ENCODE measurements at places on chromosomes 6 and 20.
A peak's percentile ranks its signal among the peaks of the same experiment; 100 is the strongest.

- peak; percentile 23 for DNase-seq
Observed at GRCh38 chr6:37680668-37681067, 17.0 kb downstream of the MDGA1 start.

GRCh38 chr6:169341065-169341464 is 87.4 kb upstream of the THBS2 start:
- no peak for DNase-seq

DNA sequence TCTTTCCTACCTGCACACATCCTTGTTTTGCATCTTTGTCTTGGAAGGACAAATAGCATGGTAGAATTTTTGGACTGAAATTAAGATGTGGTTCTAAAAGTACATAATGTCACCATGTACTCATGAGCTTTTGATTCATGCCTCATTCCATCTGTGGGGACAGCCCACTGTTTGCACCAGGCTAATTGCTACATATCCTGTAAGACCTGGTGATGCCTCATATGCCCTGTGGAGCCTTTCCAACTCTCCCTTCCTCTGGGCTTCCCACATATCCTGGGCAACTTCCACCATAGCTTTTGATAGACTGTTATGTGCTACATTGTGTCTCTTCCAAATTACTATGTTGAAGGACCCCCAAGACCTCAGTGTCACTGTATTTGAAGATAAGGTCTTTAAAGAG is 213.6 kb upstream of the PREP start:
- DNase-seq, result no peak

DNA sequence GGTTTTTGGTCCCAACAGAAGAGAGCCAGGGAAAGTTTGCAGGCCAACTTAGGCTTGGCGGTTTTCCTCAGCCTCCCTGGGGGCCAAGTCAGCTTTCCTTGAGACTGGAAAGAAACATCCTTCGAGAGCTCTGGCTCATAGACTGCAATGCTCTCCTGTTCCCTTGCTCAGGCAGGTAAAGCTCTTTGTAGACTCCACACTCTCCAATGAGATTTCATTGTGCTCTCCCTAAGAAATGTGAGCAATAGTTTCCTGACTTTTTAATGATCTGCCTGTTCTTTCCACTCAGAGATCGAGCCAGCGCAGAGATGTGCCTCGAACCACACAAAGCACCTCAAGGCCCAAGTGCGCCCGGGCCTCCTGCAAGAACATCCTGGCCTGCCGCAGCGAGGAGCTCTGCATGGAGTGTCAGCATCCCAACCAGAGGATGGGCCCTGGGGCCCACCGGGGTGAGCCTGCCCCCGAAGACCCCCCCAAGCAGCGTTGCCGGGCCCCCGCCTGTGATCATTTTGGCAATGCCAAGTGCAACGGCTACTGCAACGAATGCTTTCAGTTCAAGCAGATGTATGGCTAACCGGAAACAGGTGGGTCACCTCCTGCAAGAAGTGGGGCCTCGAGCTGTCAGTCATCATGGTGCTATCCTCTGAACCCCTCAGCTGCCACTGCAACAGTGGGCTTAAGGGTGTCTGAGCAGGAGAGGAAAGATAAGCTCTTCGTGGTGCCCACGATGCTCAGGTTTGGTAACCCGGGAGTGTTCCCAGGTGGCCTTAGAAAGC is 13.9 kb downstream of the TNFAIP3 start:
- DNase-seq, result no peak

DNA sequence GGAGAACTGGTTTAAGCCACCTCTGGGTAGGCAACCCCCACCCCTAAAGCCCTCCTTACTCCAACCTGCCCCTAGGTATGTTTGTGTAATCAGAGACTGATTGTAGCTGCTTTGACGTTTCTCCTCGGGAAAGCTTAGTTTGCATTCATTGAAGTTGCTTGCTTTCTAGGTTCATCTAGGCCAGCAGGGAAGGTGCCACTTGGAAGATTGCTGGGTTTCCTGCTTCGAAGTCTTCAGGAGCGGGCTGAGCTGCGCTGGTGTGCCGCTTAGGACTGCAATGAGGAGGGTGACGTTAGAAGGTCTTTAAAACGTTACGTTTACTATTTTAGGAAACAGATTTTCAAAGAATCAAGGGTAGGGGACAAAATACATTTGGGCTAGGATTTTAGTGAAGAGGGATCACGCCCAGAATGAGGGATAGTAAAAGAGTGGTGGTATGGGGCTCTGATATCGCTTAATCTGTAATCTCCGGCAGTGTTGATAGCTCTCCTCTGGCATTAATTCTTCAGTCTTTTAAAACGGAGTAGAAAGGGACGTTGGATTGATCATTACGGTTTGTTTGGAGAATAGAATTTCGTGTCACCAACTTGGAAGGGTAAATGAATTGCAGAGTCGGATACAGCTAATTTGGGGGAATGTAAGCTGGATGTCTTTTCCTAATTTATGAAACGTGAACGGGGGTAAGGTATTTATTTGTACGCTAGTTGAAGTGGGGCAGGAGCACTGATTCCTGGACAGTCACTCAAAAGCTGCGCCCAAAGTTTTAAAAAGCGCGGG is 92.6 kb upstream of the PRDM1 start:
- no peak for DNase-seq

DNA sequence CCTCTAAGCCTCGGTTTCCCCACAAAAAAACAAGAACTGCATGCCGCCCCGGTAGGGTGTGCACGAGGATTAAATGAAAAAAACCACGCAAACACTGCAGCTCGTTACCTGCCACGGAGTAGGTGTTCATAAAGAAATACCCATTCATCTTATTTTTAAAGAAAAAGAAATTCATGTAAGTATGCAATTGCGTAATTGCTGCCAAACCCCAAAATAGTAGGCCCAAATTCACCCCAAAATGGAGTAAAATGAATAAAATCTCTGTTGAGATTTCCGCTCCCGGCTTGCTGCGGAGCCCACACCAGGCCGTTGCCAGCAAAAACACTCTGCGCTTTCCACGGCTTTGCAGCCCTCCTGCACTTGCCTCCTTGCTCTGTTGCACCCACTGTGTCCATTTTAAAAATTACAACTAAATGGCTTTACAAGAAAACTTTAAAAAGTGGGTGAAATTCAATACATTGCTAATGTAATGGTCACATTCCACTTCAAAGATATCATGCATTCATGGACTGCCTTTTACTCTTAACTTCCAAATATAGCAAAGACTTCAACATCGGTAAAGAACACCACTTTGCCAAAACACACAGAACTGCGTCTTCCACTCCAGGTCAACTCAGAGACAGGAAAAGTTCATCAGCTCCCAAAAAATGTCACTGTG is 125.0 kb downstream of the ZMYND8 start:
- DNase-seq, result no peak

DNA sequence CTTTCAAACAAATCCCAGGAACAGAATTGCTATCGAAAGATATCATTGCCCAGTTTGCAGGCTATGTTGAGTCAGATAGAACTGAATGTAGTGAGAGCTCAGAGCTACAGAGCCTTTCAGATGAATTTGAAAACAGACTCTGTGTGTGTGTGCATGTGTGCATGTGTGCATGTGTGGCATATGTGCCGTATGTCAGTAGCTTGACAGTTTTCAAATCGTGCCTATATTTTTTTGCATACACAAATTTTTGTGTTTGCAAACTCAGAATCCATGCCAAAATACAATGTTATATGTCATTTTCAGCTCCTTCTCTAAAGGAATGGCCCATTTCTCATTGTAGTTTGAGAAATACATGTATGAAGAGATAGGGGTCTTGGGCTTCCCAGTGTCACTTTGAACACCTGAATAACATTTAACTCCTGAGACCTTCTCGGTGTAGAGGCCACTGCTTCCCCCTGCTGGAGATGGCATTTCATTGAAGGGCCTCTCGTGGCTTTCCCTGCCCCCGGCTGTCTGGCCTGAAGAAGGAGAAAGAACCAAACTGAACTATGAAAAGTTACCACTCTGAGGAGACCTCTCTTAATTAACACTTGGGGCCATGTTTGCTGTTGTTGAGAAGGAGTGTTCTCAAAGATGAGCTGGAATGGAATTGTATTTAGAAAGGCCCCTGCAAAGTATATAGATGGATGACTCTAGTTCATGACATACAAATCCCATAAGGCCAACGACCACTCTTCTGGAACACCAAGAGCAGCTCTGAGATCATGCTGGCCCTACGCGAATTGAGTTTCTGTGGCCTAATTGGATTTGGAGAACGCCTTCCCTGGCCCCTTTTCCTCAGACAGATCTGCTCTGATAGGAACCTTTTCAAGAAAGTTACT is 58.7 kb downstream of the VAPB start:
- DNase-seq, result peak; percentile 70

- DNase-seq, result no peak
Observed at GRCh38 chr20:34011275-34011674, 17.6 kb downstream of the RALY start.

GRCh38 chr20:57483287-57484050 is 41.5 kb downstream of the CTCFL start:
- DNase-seq, result no peak

GRCh38 chr6:72212686-72213085 is 326.3 kb downstream of the RIMS1 start:
- DNase-seq, result no peak

- no peak for DNase-seq
Observed at GRCh38 chr20:50330504-50331313, 140.1 kb downstream of the CEBPB start.

DNA sequence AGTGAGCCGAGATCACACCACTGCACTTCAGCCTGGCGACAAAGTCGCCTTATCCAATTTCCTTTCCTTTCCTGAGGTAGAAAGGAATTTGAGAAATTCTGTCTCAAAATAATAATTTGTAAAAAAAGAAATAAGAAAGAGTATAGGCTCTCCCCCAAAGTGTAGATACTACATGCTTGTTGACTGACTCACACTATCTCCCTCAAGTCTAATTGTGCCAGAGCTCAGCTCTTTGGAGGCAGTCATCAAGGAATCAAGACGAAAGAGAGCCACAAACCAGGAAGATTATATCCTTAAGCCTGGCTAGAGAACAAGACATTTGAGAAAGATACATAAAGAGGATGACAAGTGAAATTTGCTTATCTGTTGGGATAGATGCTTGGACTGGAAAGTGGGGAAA is 3.7 kb upstream of the FKBPL start:
- peak; percentile 53 for DNase-seq

DNA sequence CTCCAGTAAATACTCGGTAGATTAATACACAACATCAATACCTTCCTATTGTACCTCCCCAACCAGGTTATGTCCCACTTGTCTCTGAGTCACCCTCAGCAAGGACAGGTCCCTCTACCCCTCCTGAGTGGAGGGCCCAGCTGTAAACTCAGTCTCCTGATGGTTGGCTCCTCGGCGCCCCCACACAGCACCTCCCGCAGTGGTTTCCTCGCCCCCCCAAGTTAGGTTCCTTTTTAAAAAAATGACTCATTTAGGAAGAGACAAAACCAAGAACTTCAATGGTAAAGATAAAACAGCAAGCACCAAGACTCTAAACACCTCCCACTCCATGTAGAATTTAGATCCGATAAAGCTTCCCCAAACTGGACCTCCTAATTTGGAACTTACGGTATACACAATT is 83.5 kb downstream of the TRERF1 start:
- DNase-seq, result no peak

GRCh38 chr6:57087916-57088315 is 2.1 kb upstream of the ZNF451 start:
- DNase-seq, result no peak

DNA sequence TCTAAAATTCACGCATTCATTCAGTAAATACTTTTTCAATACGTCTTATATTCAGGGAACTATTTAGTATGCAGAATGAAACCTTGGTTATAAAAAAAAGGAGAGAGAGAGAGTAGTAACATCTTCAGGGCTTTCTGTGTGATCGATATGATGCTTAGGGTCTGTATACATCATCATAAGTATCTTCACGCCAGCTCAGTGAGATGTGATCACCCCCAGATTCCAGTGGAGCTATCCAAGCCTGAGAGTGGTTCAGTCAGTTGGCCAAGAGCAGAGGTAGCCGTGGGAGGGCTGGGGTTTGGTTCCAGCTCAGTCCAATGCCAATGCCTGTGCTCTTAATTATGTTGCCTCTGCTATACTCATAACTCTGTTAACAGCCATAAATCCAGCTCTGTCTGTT is 8.6 kb downstream of the CD83 start:
- peak; percentile 28 for DNase-seq

DNA sequence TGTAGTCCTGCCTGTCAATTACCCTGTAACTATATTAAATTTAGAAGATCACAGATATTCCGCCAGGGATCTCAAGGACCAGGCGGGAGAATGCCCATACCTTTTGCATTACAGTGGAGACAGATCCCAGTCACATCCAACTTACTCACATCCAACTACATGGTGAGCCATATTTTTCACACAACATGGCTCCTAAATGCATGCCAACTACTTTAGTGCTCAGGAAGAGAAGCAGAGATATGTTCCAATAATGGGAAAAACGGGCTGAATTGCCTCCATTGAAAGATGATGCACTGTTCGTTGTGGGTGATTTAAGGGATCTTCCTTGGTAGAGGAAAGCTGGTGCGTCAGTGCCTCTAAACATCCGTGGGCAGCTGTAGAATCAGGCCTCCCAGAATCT is 304.5 kb downstream of the CD83 start:
- no peak for DNase-seq

DNA sequence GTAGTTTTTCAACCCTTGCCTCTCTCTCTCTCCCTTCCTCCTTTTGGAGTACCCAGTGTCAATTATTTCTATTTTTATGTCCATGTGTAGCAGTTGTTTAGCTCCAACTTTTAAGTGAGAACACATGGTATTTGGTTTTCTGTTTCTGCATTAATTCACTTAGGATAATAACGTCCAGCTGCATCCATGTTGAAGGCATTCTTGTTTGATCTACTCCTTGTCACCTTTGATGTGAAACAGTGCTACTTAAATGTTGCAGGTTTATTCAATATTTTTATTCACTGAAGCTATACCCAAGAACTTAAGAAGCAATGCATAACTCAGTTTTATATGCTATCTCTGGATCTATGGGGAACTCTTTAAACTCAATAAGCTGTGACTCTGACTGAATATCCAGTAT is 465.2 kb upstream of the ADGRB3 start:
- DNase-seq, result no peak

DNA sequence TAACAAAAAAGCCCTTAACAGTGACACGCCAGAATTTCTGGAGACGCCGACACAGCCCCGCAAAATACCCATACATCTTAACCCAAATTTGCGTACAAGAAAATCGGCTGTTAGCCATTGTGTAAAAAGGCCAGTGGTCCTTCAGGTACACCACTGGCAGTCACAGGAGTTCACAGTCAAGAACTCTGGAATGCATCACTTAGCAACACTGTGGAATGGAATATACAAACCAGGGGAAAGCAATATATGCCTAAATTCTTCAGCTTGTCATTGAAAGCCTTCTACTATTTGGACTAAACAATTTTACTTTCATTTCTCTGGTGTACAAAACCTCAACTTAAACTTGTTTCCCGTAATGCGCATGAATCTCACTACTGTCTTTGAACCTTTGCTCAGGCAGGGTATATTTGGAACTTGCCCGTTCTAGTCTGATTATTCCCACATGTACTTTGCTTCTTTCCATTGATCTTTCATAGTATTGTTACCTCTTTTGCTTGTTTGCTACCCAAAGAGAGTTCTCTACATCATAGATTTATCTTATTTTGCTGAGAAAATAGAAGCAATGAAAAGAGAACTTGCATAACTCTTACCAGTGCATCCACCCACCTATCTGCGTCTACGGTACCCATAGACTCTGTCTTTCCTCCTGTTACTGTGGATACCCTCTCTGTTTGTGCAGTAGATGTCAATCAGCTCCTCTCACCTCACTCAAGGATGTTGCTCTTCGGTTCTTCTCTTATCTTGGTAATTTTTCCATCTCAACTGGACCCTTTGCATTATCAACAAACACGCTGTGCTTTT is at the start of gene ARMH2:
Gene ARMH2, minus strand, starts transcription at position 178 of the 801 bp plus-strand sequence. Its CDS starts 60 bp downstream, at position 118.
- no peak for DNase-seq

All from GM03348 (cell line).